ENCODE measurements at places on chromosomes 11 and 22.

GRCh38 chr11:124625504-124626168 lies 3.0 kb downstream of the TBRG1 start:
- no peak for DNase-seq

- no peak for DNase-seq
Measured at GRCh38 chr11:60389279-60389910, 6.9 kb upstream of the MS4A14 start.

GRCh38 chr22:37661160-37661924 lies 2.8 kb downstream of the PDXP start:
- DNase-seq, result no peak

DNA sequence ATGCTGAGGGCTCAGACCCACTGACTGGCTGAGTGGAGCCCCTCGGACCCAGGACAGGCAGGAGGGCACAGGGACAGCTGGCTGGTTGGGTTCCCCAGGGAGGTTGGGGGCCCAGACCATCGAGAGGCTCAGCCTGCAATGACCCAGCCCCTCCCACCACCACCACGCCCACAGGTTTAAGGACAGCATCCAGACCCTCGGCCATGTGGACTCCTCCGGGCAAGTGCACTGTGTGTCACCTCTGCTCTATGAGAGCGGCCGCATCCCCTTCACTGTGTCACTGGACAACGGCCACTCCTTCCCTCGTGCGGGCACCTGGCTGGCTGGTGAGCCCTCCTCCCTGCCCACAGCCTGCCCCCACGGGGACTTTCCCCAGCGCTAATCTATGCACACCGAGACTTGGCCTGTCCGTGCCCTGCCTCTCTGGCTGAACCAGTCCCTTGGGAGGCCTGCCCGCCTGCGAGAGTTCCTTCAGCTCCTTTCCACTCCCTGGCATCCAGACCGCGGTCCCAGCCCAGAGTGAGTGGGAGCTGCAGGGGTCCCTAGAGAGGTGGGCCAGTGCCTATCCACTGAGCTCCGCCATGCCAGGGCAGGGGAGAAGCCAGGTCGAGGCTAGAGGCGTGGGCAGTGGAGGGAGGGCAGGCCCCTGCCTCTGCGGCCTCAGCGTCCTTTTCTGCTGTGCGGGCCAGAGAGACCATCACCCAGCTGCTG lies 2.2 kb downstream of the SUSD2 start:
- DNase-seq, result no peak

GRCh38 chr11:36048496-36049247 lies 104.8 kb downstream of the LDLRAD3 start:
- no peak for DNase-seq

DNA sequence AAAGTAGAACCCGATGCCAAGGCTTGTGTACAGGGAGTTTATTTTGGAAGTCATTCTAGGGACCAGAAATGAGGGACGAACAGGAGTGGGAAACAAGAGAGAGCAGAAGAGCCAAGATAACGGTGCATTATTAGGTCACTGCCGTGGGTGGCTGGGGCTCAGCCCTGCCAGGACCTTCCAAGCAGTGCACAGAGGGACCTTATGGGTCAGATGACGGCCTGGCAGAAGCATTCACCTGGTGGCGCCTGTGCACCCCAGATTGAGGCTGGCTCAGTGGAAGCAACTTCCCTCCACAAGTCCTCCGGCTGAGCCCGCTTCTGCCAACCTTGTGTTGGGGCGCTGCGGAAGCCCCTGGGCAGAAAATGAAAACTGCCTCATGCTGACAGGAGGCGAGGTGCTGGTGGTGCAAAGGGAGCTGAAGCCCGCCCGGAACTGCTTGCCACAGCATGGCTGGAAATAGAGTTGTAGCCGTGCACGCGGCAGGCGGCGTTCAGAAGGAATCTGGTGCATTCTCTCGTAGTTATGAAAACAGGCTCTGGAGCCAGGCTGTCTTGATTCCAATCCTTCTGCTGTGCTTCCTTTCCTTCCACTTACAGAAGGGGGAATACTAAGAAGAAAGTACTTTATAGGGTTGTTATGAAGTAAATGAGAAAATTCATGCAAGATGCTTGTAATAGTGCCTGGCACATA lies 22.2 kb upstream of the TP53I11 start:
- DNase-seq, result no peak

- DNase-seq, result no peak
Measured at GRCh38 chr22:50544078-50544745, 1.5 kb upstream of the KLHDC7B start.

- no peak for DNase-seq
Measured at GRCh38 chr22:37777122-37777687, 30.5 kb upstream of the GCAT start.

DNA sequence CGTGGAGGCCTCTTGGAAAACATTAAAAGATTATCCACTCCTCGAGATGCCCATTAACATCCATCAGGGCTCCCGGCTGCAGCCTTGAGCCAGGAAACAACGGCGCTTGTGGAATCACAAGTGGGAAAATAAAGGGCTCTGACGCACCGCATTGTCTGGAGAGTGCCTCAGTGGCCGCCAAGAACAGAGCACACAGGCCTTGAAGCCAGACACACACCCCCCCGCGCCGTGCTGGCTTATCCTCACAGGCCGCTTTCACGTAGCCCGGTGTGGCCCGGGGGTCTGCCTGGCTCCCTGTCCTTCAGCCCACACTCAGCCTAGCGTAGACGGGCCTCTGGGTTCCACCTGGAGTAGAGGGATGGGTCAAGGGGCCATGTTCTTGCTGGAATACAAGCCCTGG lies 1020.5 kb downstream of the BRD1 start:
- peak; percentile 45 for DNase-seq

GRCh38 chr11:9821008-9821752 lies 157.3 kb downstream of the SWAP70 start:
- no peak for DNase-seq

GRCh38 chr11:88813233-88813915 lies 252.4 kb downstream of the GRM5 start:
- DNase-seq, result no peak

- DNase-seq, result no peak
Measured at GRCh38 chr11:12094872-12095800, 15.3 kb upstream of the MICAL2 start.

DNA sequence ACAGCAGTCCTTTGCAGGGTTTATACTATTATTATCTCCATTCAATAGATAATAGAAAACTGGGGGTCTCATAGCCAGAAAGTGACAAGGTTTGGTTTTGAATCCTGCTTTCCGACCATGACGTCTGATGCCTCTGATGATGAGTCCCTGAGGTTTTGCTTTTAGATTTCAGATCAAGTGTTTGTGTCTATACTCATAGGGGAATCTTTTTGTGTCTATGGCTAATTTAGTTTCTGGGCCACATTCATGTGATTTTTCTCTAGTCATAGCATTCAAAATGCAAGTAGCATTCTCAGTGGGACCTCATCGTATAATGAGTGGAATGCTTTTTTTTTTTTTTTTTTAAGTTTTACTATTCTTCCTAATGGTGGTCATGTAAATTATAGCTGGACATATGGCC lies 72.9 kb downstream of the TNRC6B start:
- DNase-seq, result no peak

DNA sequence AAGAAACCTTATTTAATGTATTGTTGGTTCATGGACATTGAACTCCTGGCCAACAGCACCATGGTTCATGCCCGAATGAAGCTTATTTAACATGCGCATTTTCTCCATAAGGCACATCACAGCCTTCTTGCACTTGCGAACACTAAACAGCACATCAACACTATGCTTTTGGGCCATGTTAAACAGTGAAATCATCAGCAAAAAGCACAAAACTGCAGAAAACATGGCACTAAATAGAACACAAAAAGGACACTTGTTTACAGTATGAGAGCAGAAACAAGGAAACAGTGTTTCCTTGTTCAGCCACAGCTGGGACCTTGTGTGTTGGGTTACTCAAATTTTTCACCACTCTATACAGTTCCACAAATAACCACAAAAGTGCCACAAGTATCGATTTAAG lies 122.3 kb downstream of the MSANTD4 start:
- no peak for DNase-seq

- DNase-seq, result no peak
Measured at GRCh38 chr22:30921108-30921507, 47.5 kb downstream of the MORC2 start.

- DNase-seq, result no peak
Measured at GRCh38 chr11:19524171-19524671, 188.4 kb upstream of the NAV2 start.

DNA sequence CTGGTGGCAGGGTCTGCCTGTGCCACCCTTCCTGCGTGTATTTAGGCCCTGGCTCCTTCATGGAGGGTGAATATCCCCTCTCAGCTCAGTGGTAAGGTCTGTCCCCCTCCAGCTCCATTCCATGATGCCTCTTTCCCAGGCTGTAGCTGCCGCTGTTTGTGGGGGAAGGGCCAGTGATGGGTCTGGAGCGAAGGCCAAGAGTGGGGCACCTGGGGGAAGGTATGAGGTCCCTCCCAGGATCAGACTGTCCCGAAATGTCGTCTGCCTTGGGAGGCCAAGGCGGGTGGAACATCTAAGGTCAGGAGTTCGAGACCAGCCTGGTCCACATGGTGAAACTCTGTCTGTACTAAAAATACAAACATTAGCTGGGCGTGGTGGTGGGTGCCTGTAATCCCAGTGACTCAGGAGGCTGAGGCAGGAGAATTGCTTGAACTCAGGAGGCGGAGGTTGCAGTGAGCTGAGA lies 1.1 kb downstream of the CD151 start:
- DNase-seq, result no peak

DNA sequence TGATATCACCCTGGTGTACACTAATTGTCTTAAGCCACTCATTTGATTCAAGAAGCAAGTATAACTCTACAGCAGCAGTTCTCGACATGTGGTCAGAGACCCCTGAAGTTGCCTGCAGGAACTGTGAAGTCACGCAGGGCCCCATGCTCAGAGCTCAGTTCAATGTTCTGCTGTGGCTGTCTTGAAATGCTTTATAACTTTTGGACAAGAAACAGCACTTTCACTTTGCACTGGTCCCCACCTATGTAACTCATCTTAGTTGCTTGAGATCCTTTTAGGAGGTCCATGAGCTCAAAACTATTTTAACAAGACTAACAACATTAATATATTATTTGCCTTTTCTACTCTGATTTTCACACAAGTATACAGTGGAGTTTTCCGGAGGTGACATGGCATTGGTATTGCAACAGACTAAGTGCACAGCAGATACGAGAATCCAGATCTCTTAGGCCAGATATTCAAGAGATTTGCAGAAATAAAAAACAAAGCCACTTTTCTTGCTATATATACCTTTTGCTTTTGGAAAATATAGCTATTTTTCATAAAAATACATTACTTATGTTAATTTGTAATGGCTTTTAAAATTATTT lies 64.8 kb downstream of the PRR5L start:
- DNase-seq, result no peak

DNA sequence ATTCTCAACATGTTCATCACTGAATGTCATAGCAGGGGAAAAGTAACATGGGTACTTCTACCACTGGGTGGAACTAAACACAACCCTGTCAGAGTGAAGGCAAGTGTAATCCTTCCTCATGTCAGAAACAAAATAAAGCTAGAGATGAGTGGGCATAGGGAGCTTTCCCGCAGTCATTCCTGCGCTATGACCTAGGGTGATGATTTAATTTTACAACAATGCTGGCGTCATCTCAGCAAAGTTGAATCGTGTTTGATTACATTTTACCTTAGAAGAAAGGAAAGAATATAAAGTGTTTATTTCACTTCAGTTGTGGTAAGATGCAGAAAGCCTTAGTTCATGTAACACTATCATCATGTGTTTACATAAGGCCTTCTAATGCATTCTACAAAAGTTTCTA lies 355.6 kb downstream of the METTL15 start:
- DNase-seq, result no peak

Data from NCI-H187 treated with DMSO at 0.1 percent for 48 hours (cell line).